ENCODE measurements at places on chromosomes 5 and 9. TPM values are rescaled to one million over a fixed set of nuclear protein-coding genes. Genes with fewer than 3 reads are reported as not detected.

The IFNA21 gene
- total RNA-seq: not detected

- DNase-seq: peak; percentile 88
These were observed 809 bp downstream of the TNIP1 start for GRCh38 chr5:151079838-151080612.

DNA sequence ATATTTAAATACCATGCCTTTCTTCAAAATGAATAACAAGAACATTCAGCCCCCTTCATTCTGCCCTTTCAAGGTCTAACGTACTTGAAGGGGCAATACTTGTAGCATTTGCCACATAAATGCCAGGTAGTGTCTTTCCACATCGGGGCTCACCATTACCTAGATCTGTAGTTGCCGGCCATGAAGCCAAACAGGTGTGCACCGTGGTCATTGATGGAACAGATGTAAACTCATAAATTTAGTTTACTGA, 193.0 kb downstream of the CD180 start:
- DNase-seq: no peak

- DNase-seq: no peak
These were observed 149.7 kb upstream of the ADAMTS16 start for GRCh38 chr5:4990462-4990861.

The TNIP1 gene
- total RNA-seq: 186 TPM

The ISL1 gene
- total RNA-seq: not detected

The GOLM1 gene
- 39.0 TPM for total RNA-seq

DNA sequence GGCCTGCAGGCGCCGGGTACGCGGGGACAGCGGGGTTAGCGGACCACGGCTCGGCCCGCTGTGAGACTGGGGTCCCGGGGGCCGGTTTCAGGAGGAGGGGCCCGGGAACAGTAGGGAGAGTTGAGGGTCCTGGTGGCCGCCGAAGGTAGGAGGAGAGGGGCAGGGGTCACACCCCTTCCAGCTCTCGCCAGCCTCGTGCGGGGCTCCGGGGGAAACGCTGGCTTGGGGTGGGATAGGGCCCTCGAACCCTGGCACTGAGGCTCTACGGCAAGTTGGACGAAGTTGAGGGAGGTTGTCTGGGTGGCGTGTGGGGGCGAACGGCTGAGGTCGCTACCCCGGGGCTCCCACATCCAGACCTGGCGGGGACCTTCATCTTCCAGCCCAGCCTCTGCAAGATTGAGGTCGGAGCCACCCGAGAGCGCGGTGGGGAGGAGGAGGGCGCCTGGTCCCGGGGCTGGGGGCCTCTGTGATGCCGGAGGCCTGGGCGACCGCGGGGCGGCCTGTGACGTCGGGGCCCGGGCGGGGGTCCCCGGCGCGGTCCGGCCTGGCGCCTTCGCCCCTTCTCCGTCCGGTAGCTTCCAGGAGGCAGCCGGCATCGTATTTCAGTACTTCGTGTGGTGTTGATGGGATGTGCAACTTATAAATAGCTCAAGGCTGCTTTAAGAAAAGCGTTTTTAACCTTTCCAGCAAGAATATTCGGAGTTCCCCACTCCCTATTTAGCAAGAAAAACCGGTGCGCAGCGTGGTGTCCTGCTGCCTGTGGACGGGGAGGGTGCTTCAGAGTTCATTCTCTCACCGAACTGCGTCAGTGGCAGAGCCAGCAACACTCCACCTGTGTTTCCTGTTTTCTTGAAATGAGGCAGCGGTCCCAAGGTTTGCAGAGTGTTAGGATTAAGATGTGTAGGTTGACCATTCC, 902 bp downstream of the HABP4 start:
- DNase-seq: peak; percentile 15

GRCh38 chr5:170206216-170206615, 26.6 kb upstream of the C5orf58 start:
- no peak for DNase-seq

GRCh38 chr5:151770383-151771258, 1.1 kb upstream of the G3BP1 start:
- DNase-seq: peak; percentile 80

DNA sequence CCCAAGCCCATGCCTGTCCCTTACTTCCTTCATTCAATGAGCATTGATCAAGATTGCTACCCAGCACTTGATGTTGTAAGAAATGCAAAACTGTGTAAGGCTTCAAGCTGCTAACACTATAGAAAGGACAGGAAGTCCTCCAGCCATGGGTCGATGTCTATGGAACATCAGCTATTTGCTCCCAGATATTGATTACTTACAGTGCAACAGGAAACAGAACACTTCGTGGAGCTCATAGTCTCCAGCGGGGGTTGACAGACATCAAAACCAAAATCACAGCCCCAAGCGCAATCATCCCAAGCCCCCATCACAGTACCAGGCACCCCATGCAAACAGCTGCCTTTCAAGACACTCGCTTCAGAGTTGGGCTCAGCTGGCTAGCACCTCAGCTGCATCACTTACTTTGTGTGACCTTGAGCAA, 26.8 kb upstream of the DUSP1 start:
- DNase-seq: no peak

The SLCO4C1 gene
- total RNA-seq: not detected

DNA sequence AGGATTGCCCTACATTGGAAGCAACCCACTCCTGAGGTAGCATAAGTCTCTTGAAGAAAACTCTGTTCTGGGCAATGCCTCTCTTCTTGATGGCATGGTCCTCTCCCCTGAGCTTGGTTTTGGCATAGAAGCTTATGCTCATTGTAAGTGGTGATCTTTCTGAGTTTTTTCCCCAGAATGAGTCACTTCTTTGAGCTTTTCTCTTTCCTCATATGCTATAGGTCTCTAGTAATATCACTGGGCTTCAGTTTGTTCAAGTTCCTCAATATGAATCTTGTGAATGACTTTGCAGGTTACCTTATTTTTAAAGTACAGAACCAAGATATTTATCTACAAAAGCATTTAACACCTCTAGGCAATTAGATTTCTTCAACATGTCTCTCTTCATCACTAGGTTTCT, 76.5 kb upstream of the ATG10 start:
- no peak for DNase-seq

DNA sequence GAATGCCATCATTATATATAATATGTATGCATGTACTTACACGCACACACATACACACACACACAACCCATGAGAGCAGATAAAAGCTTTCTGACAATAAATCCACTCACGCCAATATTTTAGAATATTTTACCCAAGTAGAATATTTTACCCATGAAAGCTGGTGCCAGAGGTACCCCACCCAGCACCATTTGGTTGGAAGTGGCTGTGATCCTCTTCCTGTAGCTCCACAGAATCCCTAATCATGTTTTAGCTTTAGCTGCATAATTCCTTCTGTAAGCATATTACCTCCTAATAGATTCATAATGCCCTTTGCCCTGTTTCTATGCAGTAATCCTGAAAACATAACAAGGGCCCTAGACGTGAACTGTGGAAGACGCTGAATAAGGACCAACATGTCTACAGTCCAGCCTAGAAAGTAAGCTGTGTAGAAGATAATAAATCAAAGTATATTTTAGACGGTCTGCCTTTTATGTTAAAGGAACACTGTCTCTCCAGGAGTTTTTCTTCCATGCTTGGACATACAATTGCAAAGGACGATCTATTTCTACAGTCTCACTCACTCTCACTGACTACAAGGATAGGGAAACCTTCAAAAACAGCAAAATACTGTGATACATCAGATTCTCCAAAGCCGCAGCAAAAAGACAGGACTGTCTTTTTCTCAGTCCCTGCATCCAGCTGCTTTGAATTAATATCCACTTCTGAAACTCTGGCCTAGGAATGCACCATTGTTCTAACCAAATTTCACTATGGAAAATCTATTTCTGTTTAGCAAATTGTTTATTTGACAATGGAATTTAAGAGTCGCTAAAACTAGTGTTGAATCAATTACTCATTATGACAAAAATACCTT, 98.2 kb downstream of the USP20 start:
- no peak for DNase-seq

GRCh38 chr9:3916984-3917383, 382.9 kb downstream of the GLIS3 start:
- DNase-seq: peak; percentile 50

GRCh38 chr9:72863456-72864094, 89.3 kb downstream of the ALDH1A1 start:
- no peak for DNase-seq

DNA sequence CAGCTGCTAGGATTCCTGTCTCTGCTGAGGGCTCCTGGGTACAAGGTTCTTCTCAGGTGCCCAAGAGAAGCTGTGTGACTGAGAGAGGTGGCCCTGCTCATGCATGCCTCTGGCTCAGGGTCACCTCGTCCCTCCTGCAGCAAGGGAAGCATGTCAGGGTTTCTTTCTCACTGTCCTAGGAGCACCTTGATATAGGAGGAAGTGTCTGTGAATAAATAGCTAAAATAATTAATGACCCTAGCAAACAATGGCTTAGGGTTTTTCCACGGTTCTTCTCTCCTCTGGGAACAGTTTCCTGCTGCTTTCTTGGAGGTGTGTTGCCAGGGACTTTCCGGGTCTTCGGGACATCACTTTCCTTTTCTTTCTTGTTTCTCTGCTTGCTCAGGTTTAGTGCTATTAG, 87.2 kb downstream of the ARHGAP26 start:
- DNase-seq: no peak

GRCh38 chr5:83099445-83099844, 22.1 kb downstream of the XRCC4 start:
- DNase-seq: no peak

DNA sequence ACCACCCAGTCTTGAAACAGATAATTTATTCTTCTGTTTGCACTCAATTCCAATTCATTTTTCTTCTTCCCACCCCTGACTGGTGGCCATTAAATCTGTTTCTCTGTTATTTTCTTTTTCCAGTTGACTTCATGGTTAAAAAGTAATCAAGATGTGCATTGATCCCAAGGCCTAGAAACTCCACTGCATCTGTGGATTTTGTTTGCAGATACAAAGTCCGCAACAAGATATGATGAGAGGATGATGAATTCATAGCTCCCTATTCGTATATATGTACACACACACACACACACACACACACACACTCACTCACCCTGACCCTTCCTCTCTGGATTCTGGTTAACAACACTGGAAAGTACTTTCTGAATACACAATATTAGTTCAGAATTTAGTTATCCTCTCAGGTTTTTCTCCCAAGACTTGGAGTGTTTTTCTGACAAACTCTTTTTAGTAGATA, 52.4 kb downstream of the CD180 start:
- DNase-seq: no peak

- DNase-seq: no peak
These were observed 708.0 kb upstream of the FAM174A start for GRCh38 chr5:99827136-99827535.

GRCh38 chr9:100803956-100804355, 224.6 kb upstream of the PLPPR1 start:
- no peak for DNase-seq

The NKD2 gene
- not detected for total RNA-seq

- no peak for DNase-seq
These were observed 292.7 kb upstream of the RASA1 start for GRCh38 chr5:86974955-86975354.

- no peak for DNase-seq
These were observed 1.1 kb downstream of the PCYOX1L start for GRCh38 chr5:149358868-149359495.

The BICD2 gene
- 59.2 TPM for total RNA-seq

- DNase-seq: no peak
These were observed 247.0 kb upstream of the TNC start for GRCh38 chr9:115364991-115365390.

GRCh38 chr5:112549605-112550166, 130.6 kb upstream of the EPB41L4A start:
- no peak for DNase-seq

GRCh38 chr5:142186857-142187594, 78.4 kb downstream of the NDFIP1 start:
- DNase-seq: no peak

The PNPLA7 gene
- total RNA-seq: 0.17 TPM

GRCh38 chr5:122180863-122181548, 51.7 kb downstream of the ZNF474 start:
- DNase-seq: peak; percentile 88

DNA sequence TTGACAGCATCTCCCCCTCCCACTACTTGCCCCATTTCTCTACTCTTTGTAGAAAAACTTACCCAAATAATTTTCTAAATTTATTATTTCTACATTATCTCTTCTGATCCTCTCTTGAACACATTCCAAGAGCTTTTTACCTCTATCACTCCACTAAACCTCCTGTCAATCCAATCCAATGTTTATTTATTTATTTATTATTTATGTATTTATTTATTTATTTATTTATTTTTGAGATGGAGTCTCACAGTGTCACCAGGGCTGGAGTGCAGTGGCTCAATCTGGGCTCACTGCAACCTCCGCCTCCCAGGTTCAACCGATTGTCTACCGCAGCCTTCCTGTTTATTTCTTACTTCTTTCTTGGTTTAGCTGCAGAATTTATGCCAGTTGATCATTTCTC, 178.5 kb upstream of the GAS1 start:
- DNase-seq: no peak

DNA sequence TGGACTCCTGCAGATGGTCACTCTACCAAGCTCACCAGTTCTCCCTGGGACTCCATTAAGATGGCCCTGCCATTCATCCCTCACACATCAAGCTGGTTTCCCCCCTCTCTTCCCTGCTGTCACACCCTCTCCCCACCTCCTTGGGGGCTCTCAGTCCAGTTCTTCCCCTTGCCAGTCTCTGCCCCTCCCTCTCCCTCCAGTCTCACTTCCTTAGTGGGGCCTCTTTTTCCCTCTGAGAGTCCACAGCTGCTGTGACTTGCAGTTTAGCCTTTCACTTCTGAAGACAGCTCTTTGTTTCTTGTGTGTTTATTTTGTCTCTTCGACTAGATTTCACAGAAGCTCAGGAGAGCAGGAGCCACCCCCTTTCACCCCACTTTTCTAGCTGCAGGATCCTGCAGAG, 10.5 kb downstream of the DOCK2 start:
- no peak for DNase-seq

The AJM1 gene
- total RNA-seq: 3.1 TPM

- DNase-seq: no peak
These were observed 81.0 kb upstream of the DAB2 start for GRCh38 chr5:39505791-39506190.

DNA sequence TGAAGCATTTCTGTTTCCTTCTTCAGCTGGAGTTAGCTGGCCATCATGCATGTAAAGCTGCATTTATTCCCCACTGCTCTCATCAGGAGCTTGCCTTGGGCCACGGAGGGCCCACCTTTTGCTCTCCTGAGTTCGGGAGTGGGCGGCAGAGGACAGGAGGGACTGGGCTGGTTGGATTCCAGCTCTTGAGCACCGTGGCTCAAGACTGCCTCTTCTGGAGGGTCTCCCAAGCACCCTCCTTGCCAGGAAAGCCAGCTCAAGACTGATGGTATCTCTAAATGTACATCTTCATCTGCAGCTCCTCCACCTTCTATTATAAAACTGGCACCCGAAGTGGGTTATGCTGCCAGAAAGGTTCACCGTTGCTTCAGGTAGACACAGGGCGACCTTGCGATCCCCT, 399.6 kb upstream of the IRX1 start:
- DNase-seq: no peak
